ENCODE measurements at places on chromosomes 2 and 18. TPM values are rescaled to one million over a fixed set of nuclear protein-coding genes. Genes with fewer than 3 reads are reported as not detected.

ARHGAP25 gene
- 324 TPM for total RNA-seq

GRCh38 chr2:39408351-39409136, 28.5 kb downstream of the MAP4K3 start:
- DNase-seq: no peak
- peaks cover 45% of the 10 kb centered on the region for H3K4me1 ChIP-seq
- no peaks in the 10 kb centered on the region for H3K27me3 ChIP-seq
- no peaks in the 10 kb centered on the region for H3K36me3 ChIP-seq

GRCh38 chr2:199955007-199955338, 318 bp downstream of the TYW5 start:
- peaks cover 46% of the 10 kb centered on the region for H3K36me3 ChIP-seq
- no peak for DNase-seq
- peak overlapping the region; percentile 91 for H3K27ac ChIP-seq
- peak overlapping the region; percentile 99 for H3K4me3 ChIP-seq
- H3K4me1 ChIP-seq: peaks cover 51% of the 10 kb centered on the region
- no peaks in the 10 kb centered on the region for H3K27me3 ChIP-seq

DNA sequence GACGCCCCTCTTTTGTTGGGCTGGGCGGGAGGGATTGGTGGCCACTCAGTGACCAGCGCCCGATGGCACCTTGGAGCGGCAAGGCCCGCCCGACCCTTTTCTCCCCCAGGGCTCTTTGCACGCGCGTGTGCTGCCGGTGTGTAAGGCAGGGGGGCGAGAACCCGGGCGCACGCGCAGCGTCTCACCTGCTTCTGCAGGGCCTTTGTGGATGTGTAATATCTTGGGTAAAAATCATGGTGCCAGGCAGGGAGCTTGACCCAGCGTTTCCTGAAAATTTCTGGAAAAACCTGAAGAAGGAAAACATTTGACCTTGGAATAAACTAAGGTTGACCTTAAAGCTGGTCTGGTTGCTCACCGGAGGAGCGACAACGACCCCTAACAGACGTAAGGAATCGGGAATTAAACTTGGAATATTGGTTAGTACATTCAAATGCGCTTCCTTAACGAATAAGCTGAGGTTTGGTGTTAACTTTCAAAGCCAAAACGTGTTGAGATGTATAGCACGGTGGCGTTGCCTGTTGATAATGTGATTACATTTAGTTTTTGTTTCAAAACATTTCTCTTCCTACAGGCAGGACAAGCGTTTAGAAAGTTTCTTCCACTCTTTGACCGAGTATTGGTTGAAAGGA, 438 bp downstream of the HSPE1 start:
- H3K27ac ChIP-seq: peak overlapping the region; percentile 94
- no peak for DNase-seq
- H3K27me3 ChIP-seq: no peaks in the 10 kb centered on the region
- H3K4me3 ChIP-seq: peak overlapping the region; percentile 97

- H3K27me3 ChIP-seq: no peaks in the 10 kb centered on the region
These were observed 160.6 kb downstream of the PRKCE start for GRCh38 chr2:45812011-45812500.
